ENCODE measurements at places on chromosomes 2 and 18. TPM values are rescaled to one million over a fixed set of nuclear protein-coding genes. Genes with fewer than 3 reads are reported as not detected.
A peak's percentile ranks its signal among the peaks of the same experiment; 100 is the strongest.

GRCh38 chr2:177398290-177398683 is 5.7 kb downstream of the AGPS start:
- no peaks in the 10 kb centered on the region for H3K27me3 ChIP-seq
- H3K4me3 ChIP-seq, result no peak overlapping the region
- DNase-seq, result no peak
- H3K27ac ChIP-seq, result no peak overlapping the region
- H3K4me1 ChIP-seq, result peaks cover 77% of the 10 kb centered on the region

- H3K27me3 ChIP-seq, result no peaks in the 10 kb centered on the region
- DNase-seq, result no peak
- H3K27ac ChIP-seq, result no peak overlapping the region
- H3K4me1 ChIP-seq, result peaks cover 5% of the 10 kb centered on the region
Observed at GRCh38 chr2:8628866-8629209, 53.0 kb upstream of the ID2 start.

GRCh38 chr2:191499874-191500565 is 177.9 kb upstream of the NABP1 start:
- H3K36me3 ChIP-seq, result no peaks in the 10 kb centered on the region
- H3K4me3 ChIP-seq, result no peak overlapping the region
- no peak for DNase-seq
- no peak overlapping the region for H3K27ac ChIP-seq

GRCh38 chr18:62637807-62638687 is 77.3 kb upstream of the PHLPP1 start:
- peaks cover 13% of the 10 kb centered on the region for H3K27me3 ChIP-seq
- peaks cover 7% of the 10 kb centered on the region for H3K4me1 ChIP-seq
- peak; percentile 78 for DNase-seq
- H3K36me3 ChIP-seq, result no peaks in the 10 kb centered on the region
- H3K27ac ChIP-seq, result no peak overlapping the region

DNA sequence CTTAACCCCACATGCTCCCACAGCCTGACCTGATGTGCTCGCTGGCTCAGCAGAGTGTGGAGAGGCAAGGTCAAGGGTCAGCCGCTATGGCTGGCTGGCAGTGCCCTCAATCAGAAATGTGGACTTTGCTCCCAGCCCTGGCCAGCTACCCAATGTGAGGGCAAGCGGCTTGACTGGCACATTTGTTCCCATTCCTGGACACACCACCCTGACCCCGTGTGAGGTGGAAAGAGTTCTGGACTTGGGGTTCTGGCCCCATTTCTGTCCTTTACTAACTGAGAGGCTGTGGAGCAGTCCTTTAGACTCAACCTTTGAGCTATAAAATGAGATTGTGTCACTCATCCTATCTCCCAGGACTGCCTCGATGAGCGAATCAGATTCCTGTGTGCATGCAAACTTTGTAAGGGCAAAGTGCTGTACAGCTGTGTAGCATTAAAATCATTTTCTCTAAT is 9.1 kb downstream of the THNSL2 start:
- peaks cover 9% of the 10 kb centered on the region for H3K4me1 ChIP-seq
- DNase-seq, result no peak
- peaks cover 8% of the 10 kb centered on the region for H3K27me3 ChIP-seq
- no peak overlapping the region for H3K4me3 ChIP-seq

The CHRNG gene
- not detected for total RNA-seq

The CABYR gene
- 2.1 TPM for total RNA-seq
